ENCODE measurements at places on chromosomes 12 and 14.

DNA sequence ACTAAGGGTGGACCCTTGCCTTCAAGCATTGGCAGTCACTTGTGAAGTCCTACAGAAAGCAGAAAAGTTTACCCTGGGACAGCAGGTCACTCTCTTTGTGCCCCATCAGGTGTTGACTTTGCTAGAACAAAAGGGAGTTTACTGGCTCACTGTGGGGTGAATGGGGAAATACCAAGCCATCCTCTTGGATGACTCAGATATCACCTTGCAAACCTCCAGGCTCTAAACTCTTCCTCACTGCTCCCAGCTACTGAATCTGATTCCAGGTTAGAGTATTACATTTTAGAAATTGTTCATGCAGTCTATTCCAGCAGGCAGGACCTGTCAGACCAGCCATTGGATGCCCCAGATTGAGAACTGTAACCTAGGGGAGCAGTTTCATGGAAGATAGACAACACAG lies 7.3 kb upstream of the EDDM3B start:
- no peak for DNase-seq

GRCh38 chr14:104800771-104801519 lies at the start of gene ZBTB42:
Gene ZBTB42 (plus strand): TSS chr14:104801101. CDS start chr14:104801198, 97 bp downstream.
- peak; percentile 38 for DNase-seq

DNA sequence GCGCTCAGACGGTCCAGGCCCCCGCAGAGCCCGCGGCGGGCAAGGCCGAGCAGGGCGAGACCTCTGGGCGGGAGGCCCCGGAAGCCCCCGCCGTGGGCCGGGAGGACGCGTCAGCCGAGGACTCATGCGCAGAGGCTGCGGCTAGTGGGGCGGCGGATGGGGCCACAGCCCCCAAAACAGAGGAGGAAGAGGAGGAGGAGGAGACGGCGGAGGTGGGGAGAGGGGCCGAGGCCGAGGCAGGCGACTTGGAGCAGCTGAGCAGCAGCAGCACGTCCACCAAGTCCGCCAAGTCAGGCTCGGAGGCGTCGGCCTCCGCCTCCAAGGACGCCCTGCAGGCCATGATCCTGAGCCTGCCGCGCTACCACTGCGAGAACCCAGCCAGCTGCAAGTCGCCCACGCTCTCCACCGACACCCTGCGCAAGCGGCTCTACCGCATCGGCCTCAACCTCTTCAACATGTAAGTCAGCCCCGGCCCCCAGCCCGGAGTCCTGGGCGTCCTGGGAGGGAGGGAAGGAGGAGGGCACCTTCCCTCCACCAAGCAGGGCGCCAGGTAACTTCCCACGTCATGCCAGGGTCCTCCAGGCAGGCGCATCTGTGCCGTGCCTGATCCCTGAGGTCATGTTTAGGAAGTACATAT lies 72.4 kb downstream of the IQSEC3 start:
- DNase-seq: no peak

- no peak for DNase-seq
Observed at GRCh38 chr12:59593761-59594160, 2.1 kb upstream of the SLC16A7 start.

DNA sequence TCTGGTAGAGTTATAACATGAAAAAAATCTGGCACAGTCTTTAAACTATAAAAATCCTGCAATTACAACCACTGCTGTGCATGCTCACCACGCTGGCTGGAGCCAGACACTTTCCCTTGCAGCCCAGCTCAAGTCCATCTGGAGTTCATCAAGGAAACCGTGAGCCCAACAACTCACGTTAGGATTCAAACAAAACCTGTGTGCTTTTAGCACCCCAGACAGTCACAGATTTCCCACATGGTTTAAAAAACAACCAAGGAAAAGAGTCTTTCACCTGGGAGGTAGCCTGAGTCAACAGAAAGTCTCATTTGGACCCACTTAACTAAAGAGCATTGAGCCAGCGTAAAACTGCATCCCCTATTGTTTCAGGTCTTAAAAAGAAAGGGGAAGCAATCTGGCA lies 4.7 kb downstream of the LRIG3 start:
- DNase-seq: no peak

- no peak for DNase-seq
Observed at GRCh38 chr12:62660756-62661155, 194.1 kb downstream of the MON2 start.

- no peak for DNase-seq
Observed at GRCh38 chr14:24874514-24875202, 175.3 kb downstream of the STXBP6 start.

DNA sequence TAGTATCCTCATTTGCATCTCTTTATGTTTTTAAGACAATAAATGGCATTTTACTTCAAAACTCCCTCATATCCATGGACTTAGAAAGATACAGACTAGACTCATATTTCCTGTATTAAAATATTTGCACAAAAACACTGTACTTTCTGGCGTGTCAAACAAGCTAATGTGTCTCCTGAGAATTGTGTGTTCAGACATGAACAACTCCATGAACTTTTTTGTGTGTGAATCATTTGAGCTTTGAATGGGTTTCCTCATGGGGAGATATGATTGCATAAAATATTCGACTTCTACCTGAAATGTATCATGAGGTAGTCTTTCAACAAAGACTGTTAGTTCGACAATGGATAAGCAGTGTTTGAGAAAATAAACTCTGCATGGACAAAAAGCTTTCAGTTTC lies 58.8 kb downstream of the TMEM30B start:
- no peak for DNase-seq
